ENCODE measurements at places on chromosomes 4 and X. TPM values are rescaled to one million over a fixed set of nuclear protein-coding genes. Genes with fewer than 3 reads are reported as not detected.

GAGE12J gene
- not detected for total RNA-seq

DNA sequence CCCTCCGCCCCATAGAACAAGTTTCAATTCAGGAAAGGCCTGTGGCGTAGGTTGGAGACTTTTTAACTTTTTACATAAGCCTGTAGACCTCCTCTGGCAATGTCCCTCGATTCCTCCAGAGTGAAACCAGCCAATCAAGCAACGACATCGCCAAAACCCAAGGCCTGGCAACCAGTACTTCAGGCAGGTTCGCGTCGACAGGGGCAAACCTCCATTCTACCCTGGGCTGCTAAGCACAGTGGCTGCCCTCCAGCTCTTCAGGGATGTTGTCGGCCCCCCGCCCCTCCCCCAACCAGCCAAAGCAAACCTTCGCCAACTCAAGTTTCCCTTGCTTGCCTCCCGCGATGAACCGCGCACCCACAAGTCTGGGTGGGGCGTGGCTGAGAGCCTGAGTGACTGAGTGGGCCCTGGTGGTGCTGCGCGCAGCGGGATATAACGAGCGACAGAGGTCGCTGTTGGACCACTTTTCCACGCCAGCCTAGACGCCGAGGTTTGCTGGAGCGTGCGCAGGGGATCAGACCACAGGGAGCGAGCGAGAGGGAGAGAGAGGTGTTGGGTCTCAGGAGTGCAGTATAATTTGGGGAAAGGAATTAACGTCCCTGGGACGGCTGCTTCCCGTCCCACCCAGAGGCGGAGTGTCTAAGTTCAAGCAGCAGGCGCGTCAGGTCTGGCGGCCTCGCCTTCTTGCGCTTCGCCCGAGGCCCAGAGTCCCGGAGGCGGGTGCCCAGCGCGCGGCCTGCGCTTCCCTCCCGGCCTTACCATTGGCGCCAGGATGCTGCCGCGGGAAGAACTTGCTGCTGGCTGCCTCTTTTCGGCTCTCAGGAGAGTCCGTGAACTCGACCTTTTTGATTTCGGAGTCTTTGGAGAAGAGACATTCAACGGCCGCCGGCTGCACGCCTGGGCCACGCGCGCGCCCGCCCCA lies 9.0 kb upstream of the PITX2 start:
- peaks cover 4% of the 10 kb centered on the region for H3K4me1 ChIP-seq
- H3K27ac ChIP-seq: peak overlapping the region; percentile 91
- peak; percentile 93 for DNase-seq
- peaks cover 60% of the 10 kb centered on the region for H3K27me3 ChIP-seq
- H3K4me3 ChIP-seq: peak overlapping the region; percentile 38
- H3K36me3 ChIP-seq: no peaks in the 10 kb centered on the region

- H3K36me3 ChIP-seq: no peaks in the 10 kb centered on the region
- no peaks in the 10 kb centered on the region for H3K27me3 ChIP-seq
- no peak overlapping the region for H3K4me3 ChIP-seq
- H3K27ac ChIP-seq: no peak overlapping the region
Observed at GRCh38 chr4:176824645-176825366, 32.1 kb upstream of the VEGFC start.

GRCh38 chrX:78024349-78025059 lies 55.1 kb upstream of the PGAM4 start:
- H3K27ac ChIP-seq: no peak overlapping the region
- H3K27me3 ChIP-seq: no peaks in the 10 kb centered on the region
- no peaks in the 10 kb centered on the region for H3K4me1 ChIP-seq
- H3K4me3 ChIP-seq: no peak overlapping the region

GRCh38 chrX:46381630-46382029 lies 163.6 kb downstream of the ZNF674 start:
- no peaks in the 10 kb centered on the region for H3K27me3 ChIP-seq
- no peaks in the 10 kb centered on the region for H3K36me3 ChIP-seq
- H3K4me3 ChIP-seq: no peak overlapping the region
- DNase-seq: peak; percentile 13

VSIG4 gene
- total RNA-seq: 5.3 TPM
